ENCODE measurements at places on chromosomes 11 and 22. TPM values are rescaled to one million over a fixed set of nuclear protein-coding genes. Genes with fewer than 3 reads are reported as not detected.
A peak's percentile ranks its signal among the peaks of the same experiment; 100 is the strongest.

Gene SLC35C1
- total RNA-seq = 13.2 TPM

Gene ASRGL1
- total RNA-seq = 5.6 TPM

Gene NXPE1
- not detected for total RNA-seq

- no peak for DNase-seq
Measured at GRCh38 chr11:117620086-117620485, 176.9 kb downstream of the DSCAML1 start.

GRCh38 chr11:2468363-2469235 lies 23.8 kb downstream of the KCNQ1 start:
- no peak for DNase-seq

GRCh38 chr22:30875481-30876215 lies 92.9 kb downstream of the MORC2 start:
- DNase-seq = peak; percentile 37

Measured in left lobe of liver (tissue), 2 donors.